ENCODE measurements at places on chromosomes 3 and 15. TPM values are rescaled to one million over a fixed set of nuclear protein-coding genes. Genes with fewer than 3 reads are reported as not detected.

The KLF15 gene
- polyA plus RNA-seq: 31.3 TPM

The GPR27 gene
- 0.59 TPM for polyA plus RNA-seq

The MORC1 gene
- not detected for polyA plus RNA-seq

The AADACL2 gene
- 0.14 TPM for polyA plus RNA-seq

The PDHB gene
- 62.6 TPM for polyA plus RNA-seq

The GOLGA8T gene
- 0.07 TPM for polyA plus RNA-seq

The MME gene
- polyA plus RNA-seq: 7.9 TPM

The SKOR1 gene
- 0.43 TPM for polyA plus RNA-seq

The ABHD10 gene
- 21.6 TPM for polyA plus RNA-seq

The TGM5 gene
- polyA plus RNA-seq: not detected

The PAQR5 gene
- polyA plus RNA-seq: 9.2 TPM

The SPATA12 gene
- 0.08 TPM for polyA plus RNA-seq

The CRYGS gene
- 1.2 TPM for polyA plus RNA-seq

The HYKK gene
- polyA plus RNA-seq: 1.6 TPM

The CHRD gene
- polyA plus RNA-seq: 4.9 TPM

The TRAK1 gene
- 19.6 TPM for polyA plus RNA-seq

The RAB11A gene
- 258 TPM for polyA plus RNA-seq

The SEMA6D gene
- polyA plus RNA-seq: 2.1 TPM

The CDC25A gene
- polyA plus RNA-seq: 0.57 TPM
